ENCODE measurements at places on chromosomes 2 and 18.

- H3K27ac ChIP-seq: no peak overlapping the region
- H3K4me1 ChIP-seq: peaks cover 22% of the 10 kb centered on the region
- H3K4me3 ChIP-seq: no peak overlapping the region
- H3K27me3 ChIP-seq: peaks cover 47% of the 10 kb centered on the region
- no peak for DNase-seq
Measured at GRCh38 chr2:170813611-170814532, 2.8 kb upstream of the GAD1 start.

DNA sequence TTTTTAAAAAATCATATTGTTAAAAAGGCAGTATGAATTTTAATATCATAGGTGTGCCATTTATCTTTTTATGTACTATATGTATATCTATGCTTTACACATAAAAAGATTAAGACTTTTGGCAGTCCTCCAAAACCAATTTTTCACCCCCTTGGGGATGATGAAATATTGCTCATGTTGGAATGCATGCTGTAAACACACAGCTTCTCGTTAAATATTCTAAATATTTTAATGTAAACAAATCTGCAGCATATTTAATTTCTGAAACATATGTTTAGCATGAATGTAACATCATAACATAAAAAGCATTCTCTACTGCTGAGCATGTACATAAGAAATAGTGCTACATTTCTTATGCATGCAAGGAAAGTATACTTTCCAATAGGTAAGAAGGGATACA lies 484.3 kb upstream of the LRATD1 start:
- no peak overlapping the region for H3K27ac ChIP-seq
- H3K4me1 ChIP-seq: no peaks in the 10 kb centered on the region
- H3K27me3 ChIP-seq: no peaks in the 10 kb centered on the region
- no peak for DNase-seq
- no peaks in the 10 kb centered on the region for H3K36me3 ChIP-seq
- no peak overlapping the region for H3K4me3 ChIP-seq

GRCh38 chr2:133411857-133412256 lies 156.4 kb downstream of the NCKAP5 start:
- H3K4me3 ChIP-seq: no peak overlapping the region
- H3K27me3 ChIP-seq: no peaks in the 10 kb centered on the region
- no peaks in the 10 kb centered on the region for H3K36me3 ChIP-seq
- no peaks in the 10 kb centered on the region for H3K4me1 ChIP-seq

GRCh38 chr18:63421514-63421913 lies 762 bp downstream of the VPS4B start:
- H3K4me3 ChIP-seq: peak overlapping the region; percentile 93
- peaks cover 11% of the 10 kb centered on the region for H3K36me3 ChIP-seq
- peaks cover 5% of the 10 kb centered on the region for H3K4me1 ChIP-seq
- no peaks in the 10 kb centered on the region for H3K27me3 ChIP-seq
- H3K27ac ChIP-seq: no peak overlapping the region
- no peak for DNase-seq

GRCh38 chr2:188604579-188604978 lies 312.9 kb downstream of the GULP1 start:
- no peaks in the 10 kb centered on the region for H3K4me1 ChIP-seq
- no peak overlapping the region for H3K27ac ChIP-seq
- H3K27me3 ChIP-seq: no peaks in the 10 kb centered on the region
- H3K4me3 ChIP-seq: no peak overlapping the region
- H3K36me3 ChIP-seq: peaks cover 3% of the 10 kb centered on the region

DNA sequence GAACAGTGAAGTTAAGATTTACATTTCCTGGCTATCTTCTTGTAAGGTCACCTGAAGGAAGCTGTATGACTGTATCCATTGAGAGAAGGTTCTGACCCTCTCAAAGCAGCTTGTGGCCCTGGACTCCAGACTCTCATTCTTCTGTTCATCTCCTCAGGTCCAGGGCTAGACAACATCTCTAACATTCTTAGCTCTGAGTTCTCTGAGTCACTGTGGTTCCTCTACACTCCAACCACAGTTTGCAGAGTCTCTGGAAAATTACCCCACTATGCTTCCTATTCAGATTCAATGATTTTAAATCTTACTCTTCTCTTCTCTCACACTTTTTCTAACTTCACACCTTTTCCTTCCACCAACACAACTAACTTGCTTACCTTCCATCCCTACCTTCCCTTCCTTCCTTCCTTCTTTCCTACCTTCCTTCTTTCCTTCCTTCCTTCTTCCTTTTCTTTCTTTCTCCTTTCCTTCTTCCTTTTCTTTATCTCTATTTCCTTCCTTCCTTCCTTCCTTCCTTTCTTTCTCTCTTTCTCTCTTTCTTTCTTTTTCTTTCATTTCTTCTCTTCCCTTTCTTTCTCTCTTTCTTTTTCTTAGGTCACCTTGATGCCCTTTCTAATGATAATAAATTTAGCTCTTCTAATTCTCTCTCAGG lies 824.3 kb upstream of the ZEB2 start:
- no peaks in the 10 kb centered on the region for H3K36me3 ChIP-seq
- H3K4me1 ChIP-seq: no peaks in the 10 kb centered on the region
- H3K27me3 ChIP-seq: no peaks in the 10 kb centered on the region
- no peak overlapping the region for H3K27ac ChIP-seq
- no peak overlapping the region for H3K4me3 ChIP-seq

DNA sequence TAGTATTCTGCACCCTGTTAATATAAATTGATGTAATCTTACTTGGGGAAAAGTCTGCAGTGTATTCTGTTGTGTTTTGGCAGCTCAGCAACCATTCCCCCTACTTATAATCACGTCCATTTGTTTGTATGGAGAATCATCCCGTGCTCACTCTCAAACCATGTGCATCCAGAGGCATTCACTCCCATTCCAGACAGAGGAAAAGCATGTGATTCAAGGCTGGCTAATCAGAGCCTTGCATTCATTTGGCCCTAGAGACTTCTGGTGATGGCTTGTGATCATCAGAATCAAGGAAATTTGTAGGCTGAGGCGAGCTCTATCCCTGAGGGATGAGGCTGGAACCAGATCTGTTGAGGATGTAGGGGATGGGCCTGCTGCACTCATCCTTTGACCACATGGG lies 5.1 kb upstream of the WIPF1 start:
- H3K36me3 ChIP-seq: peaks cover 6% of the 10 kb centered on the region
- no peaks in the 10 kb centered on the region for H3K27me3 ChIP-seq
- H3K4me3 ChIP-seq: no peak overlapping the region
- peak; percentile 35 for DNase-seq
- H3K4me1 ChIP-seq: peaks cover 22% of the 10 kb centered on the region

DNA sequence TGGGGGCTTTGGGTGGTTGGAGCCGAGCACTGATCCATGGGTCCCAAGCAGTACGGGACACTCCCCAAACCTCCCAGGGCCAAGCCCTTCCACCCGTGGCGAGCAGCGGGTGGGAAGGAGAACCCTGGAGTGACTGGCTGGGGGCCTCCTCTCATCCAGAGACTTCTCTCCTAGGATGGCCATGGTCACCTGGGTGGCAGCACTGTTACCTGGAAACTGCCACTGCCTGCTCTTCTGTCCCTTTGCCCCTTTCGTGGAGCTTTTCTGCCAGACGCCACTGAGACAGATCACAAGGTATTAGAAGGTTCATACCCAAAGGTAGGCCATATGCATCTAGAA lies 26.9 kb downstream of the CENPO start:
- H3K4me3 ChIP-seq: no peak overlapping the region
- H3K36me3 ChIP-seq: peaks cover 56% of the 10 kb centered on the region
- H3K27me3 ChIP-seq: no peaks in the 10 kb centered on the region
- DNase-seq: no peak

- no peak for DNase-seq
- H3K36me3 ChIP-seq: no peaks in the 10 kb centered on the region
- H3K27ac ChIP-seq: no peak overlapping the region
- no peak overlapping the region for H3K4me3 ChIP-seq
- H3K4me1 ChIP-seq: no peaks in the 10 kb centered on the region
Measured at GRCh38 chr2:165064743-165065142, 109.4 kb upstream of the SLC38A11 start.

All from trophoblast cell (in vitro differentiated cells and primary cell).